ENCODE measurements at places on chromosomes 3 and 15.

DNA sequence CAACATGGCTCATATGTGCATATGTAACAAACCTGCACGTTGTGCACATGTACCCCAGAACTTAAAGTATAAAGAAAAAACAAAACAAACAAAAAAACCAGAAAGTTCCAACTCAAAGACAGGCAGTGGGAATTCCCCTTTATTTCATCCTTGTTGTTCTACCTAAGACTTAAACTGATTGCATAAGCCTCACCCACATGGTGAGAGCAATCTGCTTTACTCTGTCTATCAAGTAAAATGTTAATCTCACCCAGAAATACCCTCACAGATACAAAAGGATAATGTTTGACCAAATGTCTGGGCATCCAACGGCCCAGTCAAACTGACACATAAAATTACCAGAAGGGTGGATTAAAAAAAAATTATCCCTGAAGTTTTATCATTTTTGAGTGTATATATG is 190.9 kb upstream of the PLSCR5 start:
- no peak for DNase-seq

GRCh38 chr15:36557364-36557763 is 22.1 kb upstream of the CDIN1 start:
- no peak for DNase-seq

DNA sequence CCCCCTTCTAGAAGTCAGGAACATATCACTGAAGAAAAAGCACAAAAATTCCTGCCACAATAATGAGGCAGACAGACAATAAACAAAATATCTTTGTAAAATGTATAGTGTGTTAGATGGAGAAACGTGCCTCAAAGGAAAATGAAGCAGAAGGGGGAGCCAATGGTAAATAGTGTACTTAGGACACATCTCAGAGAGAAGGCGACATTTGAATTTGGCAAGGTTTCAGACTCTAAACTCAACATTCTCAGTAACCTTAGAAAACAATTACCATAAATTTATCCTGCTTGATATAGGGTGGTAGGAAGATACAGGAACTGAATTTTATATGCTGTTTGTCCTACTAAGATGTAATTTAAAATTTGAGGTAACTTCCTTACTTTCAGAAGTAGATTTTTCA is 52.6 kb upstream of the PTX3 start:
- DNase-seq: no peak

- no peak for DNase-seq
Measured at GRCh38 chr3:186004671-186005070, 66.9 kb upstream of the TRA2B start.

- no peak for DNase-seq
Measured at GRCh38 chr15:77659350-77660321, 26.9 kb upstream of the LINGO1 start.

- DNase-seq: no peak
Measured at GRCh38 chr3:157786618-157787017, 283.4 kb upstream of the VEPH1 start.

DNA sequence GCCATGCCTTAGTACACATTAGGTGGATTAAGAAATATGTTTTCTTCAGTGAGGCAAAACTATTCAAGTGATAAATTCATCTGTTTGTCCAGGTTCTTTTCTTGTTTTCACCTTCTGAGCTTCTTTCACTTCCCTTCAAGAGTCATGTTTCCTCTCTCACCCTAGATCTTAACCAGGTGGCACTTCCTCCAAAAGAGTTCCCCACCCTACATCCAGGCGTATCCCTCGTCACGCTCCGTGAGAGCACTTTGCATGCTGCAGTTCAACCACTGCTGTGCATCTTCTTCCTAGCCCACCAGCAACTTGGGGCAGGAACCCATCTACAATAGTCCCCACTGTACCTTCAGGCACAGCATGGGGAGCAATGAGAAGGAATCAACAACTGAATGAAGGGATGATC is 28.9 kb downstream of the OSBPL10 start:
- no peak for DNase-seq

GRCh38 chr15:88897142-88897455 is 1.8 kb upstream of the HAPLN3 start:
- DNase-seq: no peak

GRCh38 chr3:43080726-43081568 is 24.9 kb downstream of the POMGNT2 start:
- DNase-seq: no peak

GRCh38 chr3:129310111-129311011 is 31.7 kb downstream of the HMCES start:
- no peak for DNase-seq

- DNase-seq: no peak
Measured at GRCh38 chr3:142353571-142353970, 94.3 kb downstream of the XRN1 start.

DNA sequence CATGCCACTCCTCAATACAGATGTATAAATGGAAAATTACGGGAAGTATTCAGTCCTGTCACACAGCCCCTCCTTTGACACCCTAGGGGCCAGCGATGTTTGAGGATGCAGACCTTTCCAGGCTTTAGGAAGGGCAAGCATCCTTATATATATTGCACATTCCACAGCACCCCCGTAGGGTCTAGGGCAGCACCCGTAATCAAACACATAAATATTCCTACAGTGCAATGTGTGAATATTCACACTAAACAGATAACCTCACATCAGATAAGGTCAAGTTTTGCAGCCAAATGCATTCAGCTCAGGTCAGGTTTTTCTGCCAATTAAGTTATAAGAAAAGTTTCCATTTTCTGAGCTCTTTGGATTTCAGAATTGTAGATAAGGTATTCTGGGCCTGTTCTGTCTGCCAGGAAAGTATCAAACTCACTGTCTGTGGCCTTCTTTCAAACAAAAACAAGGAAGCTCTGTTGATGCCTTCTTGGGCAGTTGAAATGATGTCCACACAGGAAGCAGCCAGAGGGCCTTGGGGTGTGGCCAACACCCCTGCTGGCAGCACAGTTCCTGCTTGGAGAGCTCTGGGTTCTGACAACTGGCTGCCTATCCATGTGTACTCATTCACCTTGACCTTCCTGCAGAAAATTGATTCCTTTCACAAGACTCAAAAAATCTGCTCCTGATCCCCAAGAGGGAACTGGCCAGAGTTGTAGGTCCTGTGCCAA is 427.0 kb downstream of the NTRK3 start:
- DNase-seq: no peak

GRCh38 chr15:64571857-64572291 is 111.5 kb downstream of the ZNF609 start:
- DNase-seq: no peak

GRCh38 chr3:116246406-116246980 is 198.8 kb downstream of the LSAMP start:
- no peak for DNase-seq

DNA sequence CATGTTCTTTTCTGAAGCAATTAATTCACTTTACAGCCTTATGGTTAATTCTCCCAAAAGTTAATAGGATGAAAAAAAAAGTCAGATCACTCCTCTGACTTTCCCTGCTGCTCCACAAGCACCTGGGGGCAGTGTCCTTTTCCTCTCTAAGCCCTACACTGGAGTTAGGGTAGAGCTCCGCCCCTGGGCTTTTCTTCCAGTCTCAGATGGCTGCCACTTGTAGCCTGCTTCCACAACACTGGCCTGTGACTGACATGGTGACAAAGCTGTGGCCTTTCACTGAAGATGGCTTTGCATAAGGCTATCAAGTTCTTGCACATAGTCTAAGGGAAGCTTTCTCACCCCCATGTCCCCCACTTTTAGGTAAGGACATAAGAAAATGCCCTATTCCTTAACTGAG is 1.3 kb upstream of the MON1A start:
- no peak for DNase-seq
